ENCODE measurements at places on chromosomes 2 and 18.

DNA sequence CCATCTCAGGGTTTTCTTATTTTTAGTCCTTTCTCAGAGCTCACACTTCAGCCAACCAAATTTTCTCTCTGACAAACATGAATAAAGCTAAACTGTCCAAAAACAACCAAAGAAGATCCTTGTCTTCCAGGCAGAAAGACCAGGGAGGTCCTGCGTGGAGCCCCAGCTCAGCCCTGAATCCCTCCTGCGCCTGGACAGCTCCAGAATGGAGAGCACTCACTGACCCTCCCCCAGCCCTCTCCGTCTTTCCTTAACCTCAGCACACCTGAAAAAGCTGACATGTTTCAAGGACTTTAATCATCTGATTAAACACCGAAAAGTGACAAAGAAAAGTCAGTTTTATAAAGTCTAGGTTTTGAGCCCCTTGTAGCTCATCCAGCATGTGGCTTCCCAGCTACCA lies 22.9 kb upstream of the GNAL start:
- DNase-seq, result no peak

DNA sequence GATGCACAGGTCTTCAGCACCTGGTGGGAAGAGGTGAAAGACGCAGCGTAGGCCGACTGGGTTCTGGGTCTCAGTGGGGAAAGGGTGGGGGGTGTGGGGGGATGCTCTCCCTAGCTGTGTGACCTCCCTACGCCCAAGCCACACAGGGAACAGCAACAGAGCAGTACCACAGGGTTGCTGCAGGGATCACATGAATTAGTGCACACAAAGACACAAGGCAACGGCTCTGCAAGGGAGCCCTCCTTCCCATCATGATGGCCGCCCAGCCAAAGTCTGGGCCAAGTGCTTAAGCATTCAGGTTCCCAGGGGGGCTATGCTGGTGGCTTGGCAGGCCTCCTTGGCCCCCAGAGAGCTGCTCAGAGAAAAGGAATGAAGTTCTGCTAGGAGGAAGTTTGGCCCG lies 28.2 kb upstream of the GBX2 start:
- DNase-seq, result no peak

GRCh38 chr2:20453087-20453486 lies 6.2 kb downstream of the RHOB start:
- no peak for DNase-seq

DNA sequence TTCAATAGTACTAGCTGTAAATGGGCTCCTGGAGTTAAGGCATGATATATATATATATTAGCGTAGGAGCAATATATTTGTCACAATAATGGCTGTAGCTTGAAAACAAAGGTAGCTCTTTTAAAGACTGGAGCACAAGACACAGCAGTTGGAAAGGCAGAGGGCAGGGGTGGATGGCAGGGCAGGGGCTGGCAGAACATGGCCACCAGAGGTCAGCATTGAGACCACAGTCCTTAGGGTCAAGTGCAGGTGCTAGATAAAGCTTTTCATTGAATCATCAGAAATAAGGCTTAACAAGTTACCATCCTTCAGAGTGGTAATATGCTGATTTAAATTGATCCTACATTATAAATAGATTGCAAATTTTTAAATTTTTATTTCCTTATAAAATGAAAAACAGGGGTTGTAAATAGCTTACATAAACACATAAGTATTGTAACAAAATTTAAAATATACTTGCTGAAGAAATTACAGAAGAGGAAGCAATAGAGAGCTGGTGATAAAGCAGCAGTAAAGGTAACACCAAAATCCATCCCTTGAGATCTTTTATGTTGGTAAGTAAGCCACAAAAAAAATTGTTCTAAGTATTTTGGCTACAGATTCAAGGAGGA lies 161.2 kb upstream of the PIEZO2 start:
- no peak for DNase-seq

GRCh38 chr2:24827321-24828237 lies 34.4 kb downstream of the CENPO start:
- peak; percentile 42 for DNase-seq
